ENCODE measurements at places on chromosomes 5 and 9.

DNA sequence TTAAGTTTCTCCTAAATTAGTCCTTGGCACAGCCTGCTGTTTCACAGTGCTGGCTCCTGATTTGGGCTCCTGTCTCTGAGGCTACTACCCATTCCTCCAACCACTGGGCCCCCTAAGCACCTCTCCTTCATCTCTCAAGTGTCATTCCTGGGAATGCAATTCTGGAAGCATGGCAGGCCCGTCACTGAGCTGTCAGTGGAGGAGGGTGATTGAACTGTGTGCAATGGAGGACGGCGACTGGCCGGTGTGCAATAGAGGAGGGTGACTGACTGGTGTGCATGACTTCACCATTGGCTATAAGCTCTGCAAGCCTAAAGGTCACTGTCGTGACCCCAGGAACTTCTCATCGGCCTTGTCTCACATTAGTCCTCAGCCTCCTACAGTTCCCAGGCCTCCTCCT is 12.4 kb upstream of the IL17B start:
- no peak for DNase-seq

GRCh38 chr5:61600123-61600444 is 268.0 kb downstream of the ZSWIM6 start:
- no peak for DNase-seq

DNA sequence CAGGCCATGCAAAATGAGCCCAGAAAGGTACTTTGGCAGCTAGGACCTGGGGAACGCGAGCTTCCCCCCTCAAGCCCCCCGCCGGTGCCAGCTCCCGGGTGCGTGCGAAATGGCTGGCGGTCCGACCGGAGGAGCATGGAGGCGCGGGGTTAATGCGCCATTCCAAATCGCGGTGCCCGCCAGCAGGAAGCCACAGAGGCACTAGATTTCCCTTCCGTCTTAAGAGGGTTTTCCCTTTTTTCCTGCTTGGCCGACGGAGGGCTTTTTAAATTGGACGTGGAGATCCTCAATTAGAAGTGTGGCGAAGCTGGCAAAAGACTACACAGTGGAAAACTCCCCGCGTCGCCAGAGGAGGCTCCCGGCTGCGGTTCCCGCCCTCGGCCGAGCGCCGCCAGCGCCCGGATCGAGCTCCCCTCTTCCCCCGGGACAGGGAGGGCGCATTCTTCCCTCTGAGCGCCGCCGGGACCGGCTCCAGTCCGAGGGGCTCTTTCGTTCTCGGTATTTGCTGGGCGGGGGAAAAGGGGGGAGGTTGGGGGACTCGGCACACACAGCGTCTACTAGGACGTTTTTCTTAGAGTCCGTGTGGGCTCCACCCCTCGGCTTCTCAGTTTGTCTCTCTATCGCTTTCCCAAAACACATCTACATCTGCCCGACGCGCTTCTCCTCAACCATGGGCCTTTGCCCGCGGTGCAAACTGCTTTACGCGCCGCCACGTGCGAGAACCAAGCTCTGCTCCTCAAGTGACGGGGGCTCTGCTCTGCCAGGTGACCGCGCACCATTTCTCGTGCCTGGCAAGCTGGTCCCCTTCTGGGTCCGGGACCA is 3.0 kb downstream of the GDNF start:
- peak; percentile 41 for DNase-seq

GRCh38 chr9:111876179-111876578 is 20.4 kb upstream of the UGCG start:
- DNase-seq = no peak

- DNase-seq = no peak
Observed at GRCh38 chr5:103120607-103121200, 603 bp downstream of the PPIP5K2 start.

DNA sequence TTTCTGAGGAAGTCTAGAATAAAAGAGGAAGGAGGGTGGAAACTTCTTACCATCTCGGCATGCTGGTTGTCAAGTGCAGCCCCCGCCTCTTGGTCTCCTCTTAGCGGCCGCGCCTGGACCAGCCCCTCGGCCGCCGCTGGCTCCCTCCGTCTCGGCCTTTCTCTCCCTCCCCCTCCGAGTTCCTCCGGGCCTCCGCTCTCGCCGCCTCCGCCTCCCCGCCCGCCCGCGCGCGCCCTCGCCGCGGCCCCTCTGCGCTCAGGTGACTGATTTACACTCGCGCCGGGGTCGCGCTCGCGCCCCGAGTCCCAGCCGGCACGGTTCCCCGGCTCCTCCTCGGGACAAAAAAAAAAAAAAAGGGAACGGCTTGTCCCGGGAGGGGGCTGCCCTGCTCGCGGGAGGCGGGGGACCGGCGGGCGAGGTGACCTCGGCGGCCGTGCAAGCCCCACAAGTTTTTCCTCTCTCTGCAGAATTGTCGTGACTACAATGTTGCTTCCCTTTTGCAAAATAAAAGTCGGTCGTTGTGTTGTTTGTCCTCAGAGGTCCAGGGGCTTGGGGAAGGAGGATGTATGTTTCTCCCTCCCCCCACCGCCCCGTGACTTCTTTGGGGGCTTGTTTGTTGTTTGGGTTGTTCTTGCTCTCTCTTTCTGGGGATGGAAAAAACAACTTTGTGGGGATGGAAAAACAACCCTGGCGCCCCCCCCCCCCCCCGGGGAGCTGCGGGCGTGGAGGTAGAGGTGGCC is at the start of gene BNC2:
Gene BNC2, minus strand, starts transcription at position 75 of the 740 bp plus-strand sequence. Its CDS starts 22 bp downstream, at position 53.
- DNase-seq = peak; percentile 75

GRCh38 chr9:120532891-120533290 is 47.1 kb downstream of the CDK5RAP2 start:
- DNase-seq = no peak

DNA sequence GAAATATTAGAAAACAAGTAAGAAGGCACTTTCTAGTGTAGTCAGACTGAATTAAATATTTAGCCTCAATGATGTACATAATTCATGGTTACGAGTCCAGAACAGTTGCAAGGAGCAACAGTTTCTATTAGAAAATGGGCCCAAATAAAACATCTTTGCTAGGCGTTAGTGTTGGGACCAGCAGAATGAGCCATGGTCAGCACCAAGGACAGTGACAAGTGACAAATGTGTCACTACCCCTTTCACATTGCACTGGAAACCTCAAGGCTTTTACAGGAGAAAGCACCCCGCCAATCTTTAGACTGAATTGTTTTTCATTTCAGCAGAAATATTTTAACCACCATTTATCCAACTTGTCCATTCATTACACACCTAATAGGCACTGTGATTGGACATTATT is 301.3 kb upstream of the ADCY2 start:
- peak; percentile 64 for DNase-seq

DNA sequence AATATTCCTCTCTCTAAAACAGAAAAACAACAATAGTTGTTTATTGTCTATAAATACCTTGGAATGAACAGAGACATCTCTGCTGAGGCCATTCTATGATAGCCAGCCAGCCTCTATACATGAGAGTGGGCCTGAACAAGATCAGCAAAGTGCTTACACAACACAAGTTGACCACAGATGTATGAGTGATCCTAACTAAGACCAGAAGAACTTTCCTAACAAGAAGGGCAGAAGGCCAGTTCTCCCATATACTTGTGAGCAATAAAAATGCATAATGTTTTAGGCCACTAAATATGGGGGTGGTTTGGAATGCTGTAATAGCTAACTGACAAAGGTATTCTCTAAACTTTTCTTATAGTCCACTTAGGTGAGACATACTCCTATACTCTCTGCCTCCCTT is 345.7 kb downstream of the SPATA31D1 start:
- no peak for DNase-seq

- no peak for DNase-seq
Observed at GRCh38 chr9:3515405-3515804, 10.4 kb downstream of the RFX3 start.

DNA sequence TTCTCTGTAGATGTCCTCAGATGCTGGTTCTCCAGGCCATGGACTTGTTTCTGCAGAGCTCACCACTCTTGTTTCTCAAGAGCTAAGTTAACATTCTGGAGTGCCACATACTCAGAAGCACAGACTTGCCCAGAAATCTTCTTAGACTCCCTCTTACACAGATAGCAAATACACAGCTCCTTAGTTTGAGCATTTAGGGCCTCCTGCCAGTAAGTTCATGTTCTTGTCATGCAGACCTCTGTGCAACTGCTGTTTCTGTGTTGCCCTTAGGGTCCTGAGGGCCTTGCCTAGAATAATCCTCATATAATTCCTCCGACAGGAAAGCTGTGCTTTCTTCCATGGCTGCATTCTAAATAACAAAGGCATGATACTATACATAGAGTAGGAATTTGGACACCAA is 1.3 kb upstream of the PTPDC1 start:
- no peak for DNase-seq

DNA sequence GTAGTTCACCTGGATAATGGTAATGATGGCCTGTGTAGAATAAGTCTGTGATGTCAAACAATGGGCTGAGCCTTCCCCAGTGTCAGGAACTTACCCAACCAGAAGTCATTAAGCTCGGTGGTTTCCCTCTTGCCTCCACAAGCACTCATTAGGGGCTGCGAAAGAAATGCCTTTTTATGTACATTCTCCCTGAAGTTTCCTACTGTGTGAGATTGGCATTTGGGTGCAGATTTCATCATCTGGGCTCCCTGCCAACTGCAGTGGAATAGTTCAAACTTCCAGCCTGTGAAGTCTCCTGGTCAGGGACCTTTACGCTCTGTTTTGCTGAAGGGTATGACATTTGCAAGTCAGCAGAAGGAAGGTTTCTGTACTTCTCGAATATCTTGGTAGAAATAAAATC is 41.6 kb upstream of the TMEM215 start:
- DNase-seq = no peak

- DNase-seq = no peak
Observed at GRCh38 chr5:172634106-172634899, 6.8 kb upstream of the NEURL1B start.

GRCh38 chr5:159286420-159287035 is 23.4 kb downstream of the UBLCP1 start:
- no peak for DNase-seq

GRCh38 chr5:102975045-102975444 is 144.9 kb downstream of the GIN1 start:
- DNase-seq = no peak

DNA sequence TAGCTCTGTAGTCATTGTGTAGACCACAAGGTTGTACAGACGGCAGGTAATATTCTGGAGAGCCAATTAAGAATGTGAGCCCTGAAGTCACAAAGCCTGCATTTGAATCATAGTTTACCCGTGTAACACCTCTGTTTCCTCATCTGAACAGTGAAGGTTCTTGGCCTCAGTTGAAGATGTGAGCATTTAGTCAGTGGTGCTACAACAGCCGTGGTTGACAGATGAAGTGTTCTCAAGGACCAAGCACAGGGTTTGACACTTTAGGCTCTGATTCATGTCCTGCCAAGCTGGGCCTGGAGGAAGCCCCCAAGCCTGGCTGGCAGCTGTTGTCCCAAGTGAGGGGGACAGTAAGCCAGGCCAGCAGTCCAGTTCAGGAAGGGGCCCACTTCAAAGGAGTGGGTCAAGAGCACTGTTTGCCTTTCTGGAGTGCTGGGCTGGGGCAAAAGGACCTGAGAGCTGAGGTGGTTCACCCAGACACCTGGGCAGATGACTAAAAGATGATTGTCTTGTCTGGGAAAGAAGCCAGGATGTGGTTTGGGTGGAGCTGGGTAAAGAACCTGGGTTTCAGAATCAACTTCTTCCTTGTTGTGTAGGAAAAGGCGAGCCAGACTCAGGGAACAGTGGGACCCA is 20.7 kb downstream of the FAXDC2 start:
- DNase-seq = no peak

GRCh38 chr5:67147760-67148159 is 48.8 kb downstream of the CD180 start:
- no peak for DNase-seq

GRCh38 chr9:2023532-2023931 is 8.4 kb downstream of the SMARCA2 start:
- no peak for DNase-seq

All from endothelial cell (in vitro differentiated cells).